ENCODE measurements at places on chromosomes 7 and 10. TPM values are rescaled to one million over a fixed set of nuclear protein-coding genes. Genes with fewer than 3 reads are reported as not detected.

The LIPN gene
- not detected for polyA plus RNA-seq

The GATAD1 gene
- 24.9 TPM for polyA plus RNA-seq

The ZSWIM8 gene
- polyA plus RNA-seq = 65.4 TPM

The ZPBP gene
- not detected for polyA plus RNA-seq

The ELFN1 gene
- 4.7 TPM for polyA plus RNA-seq

The AMZ1 gene
- 0.29 TPM for polyA plus RNA-seq

The KLLN gene
- 0.27 TPM for polyA plus RNA-seq

The SEMA3A gene
- 20.3 TPM for polyA plus RNA-seq

The ZNF775 gene
- polyA plus RNA-seq = 6.0 TPM

The TRIM50 gene
- 0.67 TPM for polyA plus RNA-seq

The OR6V1 gene
- not detected for polyA plus RNA-seq

The TMEM213 gene
- 0.09 TPM for polyA plus RNA-seq

The ZNF273 gene
- polyA plus RNA-seq = 4.5 TPM

The POM121C gene
- 34.1 TPM for polyA plus RNA-seq

The ITGA8 gene
- polyA plus RNA-seq = 7.3 TPM

The SPDYE6 gene
- 5.3 TPM for polyA plus RNA-seq

Measured in forelimb muscle (tissue), 1 donor.